ENCODE measurements at places on chromosomes 1 and 21.

- DNase-seq: no peak
Measured at GRCh38 chr1:47433037-47433421, 4.8 kb upstream of the FOXD2 start.

DNA sequence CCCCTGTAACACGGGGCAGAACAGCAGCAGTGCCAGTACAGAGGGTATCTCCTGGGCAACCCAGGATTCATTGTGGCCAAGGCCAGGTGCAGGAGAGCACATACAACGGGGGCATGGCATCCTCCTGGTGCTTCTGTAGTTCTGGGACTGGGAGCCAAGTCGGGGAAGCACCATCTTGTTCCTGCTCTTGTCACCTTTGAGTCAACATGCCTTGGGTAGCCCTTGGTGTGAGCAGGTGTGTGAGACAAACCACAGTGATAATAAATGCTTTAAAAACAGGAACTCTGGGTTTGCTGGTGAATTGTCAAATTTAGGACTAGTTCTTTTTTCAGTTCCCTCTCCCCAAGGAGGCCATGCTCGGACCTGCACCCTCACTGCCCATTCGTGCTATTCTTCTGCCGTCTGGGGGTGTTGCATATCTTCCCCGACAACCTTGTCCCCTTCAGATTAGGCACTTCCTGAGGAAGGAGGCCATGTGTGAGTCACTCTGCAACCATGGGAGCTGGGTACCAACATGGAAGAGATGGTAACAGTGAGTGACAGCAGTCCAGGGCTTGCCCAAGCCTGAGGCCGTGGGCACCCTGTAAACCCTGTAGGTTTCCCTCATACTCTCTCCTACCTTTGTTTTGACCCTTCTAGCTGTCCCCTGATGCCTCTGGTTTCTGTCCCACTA is 150.2 kb downstream of the GRIK3 start:
- DNase-seq: no peak

DNA sequence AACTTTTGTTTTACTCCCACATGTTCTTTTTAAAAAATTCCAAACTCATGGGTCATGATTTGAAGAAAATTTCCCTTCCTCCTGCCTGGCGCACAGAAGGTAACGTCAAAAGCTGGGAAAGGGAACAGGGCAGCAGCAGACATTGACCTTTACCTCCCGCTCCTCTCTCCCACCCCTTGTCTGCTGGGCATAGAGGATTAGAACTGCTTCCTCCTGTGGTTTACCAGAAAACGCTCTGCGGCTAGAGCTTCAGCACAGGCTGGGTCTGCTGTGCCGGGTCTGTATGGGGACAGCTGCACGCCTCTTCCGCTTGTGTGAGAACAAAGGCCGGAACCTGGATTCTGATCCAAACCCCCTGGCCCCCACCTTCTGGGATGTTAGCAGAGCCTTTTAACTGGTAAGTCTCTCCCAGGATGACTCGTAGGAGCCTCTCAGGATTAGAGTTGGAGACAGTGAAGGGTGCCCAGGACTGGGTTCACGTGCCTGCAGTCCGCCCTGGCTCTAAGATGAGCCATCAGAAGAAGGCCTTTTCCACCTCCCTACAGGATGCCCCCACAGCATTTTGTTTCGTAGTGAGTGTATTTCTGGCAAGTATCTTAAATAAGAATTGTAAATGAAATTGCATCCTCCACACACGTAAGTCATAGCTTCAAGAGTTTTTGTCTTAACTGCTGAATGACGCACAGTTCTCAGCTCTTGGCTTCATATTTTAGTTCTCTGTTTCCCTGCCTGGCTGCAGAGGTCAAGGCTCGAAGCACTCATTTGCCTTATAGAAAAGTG is 5.2 kb downstream of the H6PD start:
- no peak for DNase-seq

- DNase-seq: no peak
Measured at GRCh38 chr1:208137193-208137592, 107.0 kb downstream of the PLXNA2 start.
